Fibroblast of villous mesenchyme (primary cell): ENCODE measurements at places on chromosomes 1 and 21. TPM values are rescaled to one million over a fixed set of nuclear protein-coding genes. Genes with fewer than 3 reads are reported as not detected.

Gene DUSP12
- total RNA-seq: 26.3 and 36.4 TPM in 2 replicates

Gene WDR47
- total RNA-seq: 16.4 and 25.5 TPM in 2 replicates

Gene HJV
- total RNA-seq: not detected in 2 replicates

Gene OPTC
- total RNA-seq: not detected in 2 replicates

Gene AHCYL1
- total RNA-seq: 49.0 and 66.9 TPM in 2 replicates

Gene DIO1
- not detected in 2 replicates for total RNA-seq

Gene FLVCR1
- 9.0 and 15.1 TPM in 2 replicates for total RNA-seq

Gene RIMKLA
- total RNA-seq: under 0.01 TPM in 1 of 2 replicates, not detected in the other

Gene S100A2
- 0.97 and 2.2 TPM in 2 replicates for total RNA-seq

Gene ARPC5
- total RNA-seq: 114 and 288 TPM in 2 replicates

Gene HRNR
- not detected in 2 replicates for total RNA-seq

Gene TEX38
- total RNA-seq: under 0.01 TPM in 1 of 2 replicates, not detected in the other

Gene SLC9C2
- total RNA-seq: not detected in 2 replicates

Gene BARHL2
- not detected in 2 replicates for total RNA-seq
